ENCODE measurements at places on chromosomes 2 and 18.

- DNase-seq, result no peak
Observed at GRCh38 chr2:97982621-97983020, 13.1 kb downstream of the TMEM131 start.

DNA sequence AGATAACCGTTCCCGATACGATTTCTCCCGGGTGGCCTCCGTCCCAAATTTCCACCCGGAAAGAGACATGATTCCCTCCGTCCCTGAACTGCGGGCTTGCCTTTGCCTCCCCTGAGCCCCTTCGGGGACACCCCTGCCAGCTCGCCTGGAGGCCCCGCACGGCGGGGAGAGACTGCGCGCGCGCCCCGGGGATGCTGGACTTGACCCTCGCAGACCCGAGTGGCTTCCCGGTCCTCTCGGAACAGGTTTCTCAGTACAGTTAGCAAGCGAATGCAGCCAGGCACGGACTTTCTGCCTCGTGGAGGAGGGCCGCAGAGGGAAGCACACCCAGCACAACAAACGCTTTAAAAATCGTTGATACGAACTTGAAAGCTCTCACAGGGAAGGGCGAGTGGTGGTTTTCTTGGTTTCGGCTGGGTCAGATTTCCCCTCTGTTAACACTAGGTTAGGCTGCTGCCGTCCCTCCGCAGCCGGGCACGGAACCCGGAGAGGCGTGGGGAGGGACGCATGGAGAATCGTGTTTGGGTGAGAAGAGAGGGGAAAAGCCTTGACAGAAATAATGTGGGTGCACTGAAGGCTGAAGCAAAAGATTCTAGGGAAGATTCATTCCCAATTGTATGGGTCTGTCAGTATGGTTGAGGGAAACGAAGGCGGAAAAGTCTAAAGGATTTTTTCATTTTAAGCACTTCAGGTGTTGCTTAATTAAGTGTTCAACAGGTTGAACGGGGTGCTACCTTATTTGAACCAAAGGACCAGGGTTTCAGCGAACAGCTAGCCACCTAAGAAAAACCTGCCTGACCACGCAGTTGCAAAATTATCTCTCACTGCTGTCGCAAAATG lies 916 bp downstream of the TNFRSF11A start:
- no peak for DNase-seq

DNA sequence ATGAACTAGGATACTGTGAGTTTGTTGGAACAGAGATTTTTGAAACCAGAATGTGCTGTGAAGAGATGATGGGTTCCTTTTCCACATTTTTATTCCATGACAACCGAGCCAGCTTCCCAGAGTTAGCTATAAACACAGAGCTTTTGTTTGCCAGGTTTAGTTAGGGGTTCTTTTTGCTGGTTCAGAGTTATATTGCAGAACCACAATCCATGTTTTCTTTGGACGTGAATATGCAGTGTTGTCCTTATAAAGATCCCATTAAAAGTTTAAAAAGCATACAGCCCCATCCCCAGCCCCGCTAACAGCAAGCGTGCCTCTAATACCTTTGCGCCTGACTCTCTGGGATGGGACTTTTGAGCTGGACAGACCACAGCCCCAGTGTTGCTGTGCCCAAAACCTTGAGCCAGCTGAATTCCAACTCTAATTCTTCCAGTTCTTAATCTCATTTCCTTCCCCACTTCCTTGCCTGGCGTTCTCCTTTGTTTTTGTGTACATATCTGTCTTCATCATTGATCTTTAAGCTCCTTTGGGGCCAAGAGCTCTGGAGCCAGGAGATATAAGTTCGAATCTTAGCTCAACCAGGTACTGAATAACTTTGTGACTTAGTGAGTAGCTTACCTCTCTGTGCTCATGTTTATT lies 72.3 kb downstream of the SPATS2L start:
- no peak for DNase-seq

DNA sequence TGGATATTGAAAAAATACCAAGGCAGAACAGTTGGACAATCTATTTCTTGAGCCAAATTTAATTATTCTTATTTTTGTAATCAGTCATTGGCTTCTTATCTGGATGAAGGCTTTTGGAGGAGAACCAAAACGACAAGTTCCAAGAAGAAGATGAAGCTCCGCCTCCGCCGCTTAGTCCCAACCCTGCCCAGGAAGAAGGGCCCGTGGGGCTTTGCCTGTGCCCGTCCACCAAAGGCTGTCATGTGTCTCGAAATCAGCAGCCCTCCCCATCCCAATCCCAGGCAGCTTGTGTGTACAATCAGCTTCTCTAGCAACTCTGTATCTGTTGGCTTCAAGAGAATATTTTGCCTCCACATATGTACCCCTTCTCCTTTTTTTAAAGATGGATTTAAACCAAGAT lies 24.6 kb downstream of the PTRHD1 start:
- no peak for DNase-seq

GRCh38 chr2:27216416-27217137 lies 592 bp upstream of the CAD start:
- no peak for DNase-seq

DNA sequence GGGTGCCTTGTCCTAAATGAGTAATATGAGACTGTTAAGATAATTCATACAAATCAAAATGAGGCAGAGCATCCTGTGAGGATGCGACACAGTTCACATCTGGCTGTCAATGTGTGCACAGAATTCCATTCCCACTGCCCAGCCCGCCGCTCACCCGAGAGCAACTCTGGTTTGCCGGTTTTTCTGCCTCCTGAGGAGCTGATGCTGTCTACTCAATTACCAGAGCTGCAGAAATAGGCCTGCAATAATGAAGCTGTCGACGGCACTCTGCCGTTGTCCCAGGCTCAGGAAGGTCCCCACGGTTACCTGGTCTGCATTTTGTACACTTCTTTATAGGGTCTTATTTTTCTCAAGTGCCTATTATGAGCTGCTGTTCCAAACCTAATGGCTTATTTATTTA lies 55.7 kb upstream of the LYPD1 start:
- DNase-seq, result no peak

- no peak for DNase-seq
Observed at GRCh38 chr18:73942956-73943355, 204.7 kb downstream of the FBXO15 start.

DNA sequence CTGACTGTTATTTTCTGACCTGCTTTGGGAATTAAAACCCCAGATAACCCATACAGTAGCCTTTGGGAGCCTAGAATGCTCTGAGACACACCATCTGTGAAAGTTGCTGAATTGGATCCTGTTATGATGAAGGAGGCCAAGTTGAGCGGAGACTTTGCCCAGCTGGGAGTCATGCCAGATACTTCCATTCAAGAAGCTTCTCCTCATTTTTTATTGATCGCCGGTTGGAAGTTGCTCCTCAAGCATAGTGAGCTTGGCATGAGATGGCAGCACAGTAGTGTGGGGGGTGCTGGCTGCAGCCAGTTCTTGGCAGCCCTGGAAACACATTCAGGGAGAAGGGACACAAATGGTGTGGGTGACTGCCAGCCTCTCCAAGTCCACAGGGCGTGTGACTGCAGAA lies 270.7 kb upstream of the NRP2 start:
- DNase-seq, result no peak

Measured in thoracic aorta (tissue), 2 donors.